ENCODE measurements at places on chromosomes 7 and 10. TPM values are rescaled to one million over a fixed set of nuclear protein-coding genes. Genes with fewer than 3 reads are reported as not detected.

DNA sequence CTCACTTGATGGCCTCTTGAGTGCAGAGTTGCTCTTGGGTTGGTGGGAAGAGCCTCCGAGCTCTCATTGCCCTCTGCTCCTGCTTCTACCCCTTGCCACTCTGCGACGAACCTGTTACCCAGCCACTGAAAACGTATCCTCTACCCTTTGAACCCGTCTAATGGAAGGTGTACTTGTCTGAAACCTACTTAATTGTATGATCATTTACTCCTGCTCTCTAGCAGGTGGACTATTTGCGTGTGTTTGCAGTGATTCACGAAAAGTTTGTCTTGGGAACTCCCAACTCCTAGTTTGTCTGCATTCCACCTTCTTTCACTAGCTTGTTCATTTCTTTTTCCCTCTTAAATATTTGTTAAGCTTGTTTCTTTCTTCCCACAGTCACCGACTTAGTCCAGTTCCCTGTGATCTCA, 503 bp downstream of the CROT start:
- H3K36me3 ChIP-seq = peaks cover 24% of the 10 kb centered on the region
- H3K27ac ChIP-seq = peak overlapping the region; percentile 94
- no peaks in the 10 kb centered on the region for H3K4me1 ChIP-seq
- H3K4me3 ChIP-seq = peak overlapping the region; percentile 74
- H3K27me3 ChIP-seq = no peaks in the 10 kb centered on the region

DNA sequence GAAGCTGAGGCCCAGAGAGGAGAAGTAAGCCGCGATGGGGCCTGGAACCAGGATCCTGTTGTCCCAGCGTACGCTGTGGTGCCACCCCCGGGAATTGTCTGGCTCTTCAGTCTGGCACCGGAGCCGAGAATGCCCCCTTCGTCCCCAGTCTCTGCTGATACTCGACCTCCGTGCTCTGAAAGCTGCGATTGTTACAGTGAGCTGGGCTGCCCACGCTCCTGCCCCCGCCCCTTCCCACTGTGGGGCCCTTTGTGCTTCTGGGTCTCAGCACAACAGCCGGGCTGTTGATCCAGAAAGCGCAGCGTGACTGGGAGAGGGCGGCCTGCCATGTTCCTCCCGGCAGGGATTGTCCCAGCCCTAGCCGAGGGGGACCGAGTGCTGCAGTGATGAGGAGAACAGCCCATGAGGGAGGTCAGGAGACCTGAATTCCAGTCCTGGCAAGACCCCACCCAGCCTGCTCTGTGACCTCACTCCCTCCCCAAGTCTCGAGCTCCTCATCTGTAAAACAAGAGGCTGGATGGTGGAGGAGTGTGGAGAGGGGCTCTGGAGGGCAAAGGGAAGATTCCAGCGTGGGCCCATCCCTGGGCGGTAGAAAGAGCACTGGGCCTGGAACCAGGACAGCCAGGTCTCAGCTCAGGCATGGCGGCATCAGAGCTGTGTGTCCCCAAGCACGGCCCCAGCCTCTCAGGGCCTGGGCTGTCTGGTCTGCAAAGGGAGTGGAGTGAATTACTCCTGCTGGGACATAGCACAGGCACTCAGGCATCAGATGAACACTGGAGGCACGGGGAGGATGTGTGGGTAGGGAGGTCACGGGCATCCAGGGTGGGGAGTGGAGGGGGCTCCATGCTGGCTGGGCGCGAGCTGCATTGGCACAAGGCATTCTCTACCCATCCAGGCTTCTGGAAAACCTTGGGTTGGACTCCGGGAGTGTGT, 43.6 kb downstream of the TSPAN15 start:
- H3K4me1 ChIP-seq = no peaks in the 10 kb centered on the region
- H3K27me3 ChIP-seq = no peaks in the 10 kb centered on the region
- H3K27ac ChIP-seq = no peak overlapping the region

DNA sequence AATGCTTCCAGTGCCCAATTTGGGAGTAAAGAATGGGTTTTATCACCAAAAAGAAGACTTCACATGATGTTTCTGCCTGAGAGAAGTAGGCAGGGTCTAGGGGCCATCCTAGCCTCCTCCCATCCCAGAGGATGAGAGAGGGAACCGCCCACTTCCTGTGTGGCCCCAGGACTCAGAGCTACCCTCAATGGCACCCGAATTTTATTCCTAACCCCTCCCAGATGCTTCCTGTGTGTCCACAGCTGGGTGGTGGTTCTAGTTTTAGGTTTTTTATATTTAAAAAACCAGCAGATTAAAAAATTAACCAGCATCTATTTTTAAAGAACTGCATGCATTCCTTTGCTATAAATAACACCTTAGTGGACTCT, 583.5 kb downstream of the PTPRN2 start:
- DNase-seq = no peak
- no peaks in the 10 kb centered on the region for H3K27me3 ChIP-seq
- H3K4me1 ChIP-seq = no peaks in the 10 kb centered on the region
- no peaks in the 10 kb centered on the region for H3K36me3 ChIP-seq
- H3K4me3 ChIP-seq = no peak overlapping the region

RSBN1L gene
- 39.4 TPM for polyA plus RNA-seq

ATP6V0E2 gene
- polyA plus RNA-seq = 14.0 TPM

Measured in left lung (tissue), 14 donors.